ENCODE measurements at places on chromosomes 7 and 10.

DNA sequence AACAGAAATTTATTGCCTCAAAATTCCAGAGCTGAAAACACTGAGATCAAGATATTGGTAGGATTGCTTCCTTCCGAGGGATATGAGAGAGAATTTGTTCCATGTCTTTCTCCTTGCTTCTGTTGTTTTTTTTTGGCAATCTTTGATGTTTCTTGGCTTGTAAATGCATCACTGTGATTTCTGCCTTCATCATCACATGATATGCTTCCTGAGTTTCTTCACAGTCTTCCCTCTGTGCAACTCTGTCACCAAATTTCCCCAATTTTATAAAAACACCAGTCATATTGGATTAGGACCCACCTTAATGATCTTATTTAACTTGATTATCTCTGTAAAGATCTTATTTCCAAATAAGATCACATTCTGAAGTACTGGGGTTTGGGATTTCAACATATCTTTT, 14.7 kb downstream of the TMEM236 start:
- no peak for DNase-seq

DNA sequence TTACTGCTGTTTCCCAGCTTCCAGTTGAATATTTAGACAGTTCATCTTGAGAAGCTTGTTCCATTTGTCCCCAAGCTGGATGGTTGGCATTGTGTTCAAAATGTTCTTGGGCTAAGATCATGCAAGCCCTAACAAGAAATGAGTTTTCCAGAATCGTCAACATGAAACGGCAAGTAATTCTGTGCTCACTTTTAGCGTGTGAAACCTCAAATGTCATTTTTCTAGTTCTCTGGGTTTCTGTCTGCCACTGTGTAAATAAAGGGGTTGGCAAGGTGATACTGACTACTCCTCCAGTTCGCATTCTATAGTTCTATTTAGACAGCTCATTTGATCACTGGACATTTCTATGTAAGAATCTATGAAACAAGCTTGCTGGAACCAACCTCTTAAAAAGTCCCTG, 194.0 kb downstream of the AHR start:
- no peak for DNase-seq

GRCh38 chr7:88347517-88347916, 40.8 kb upstream of the STEAP4 start:
- DNase-seq: no peak

DNA sequence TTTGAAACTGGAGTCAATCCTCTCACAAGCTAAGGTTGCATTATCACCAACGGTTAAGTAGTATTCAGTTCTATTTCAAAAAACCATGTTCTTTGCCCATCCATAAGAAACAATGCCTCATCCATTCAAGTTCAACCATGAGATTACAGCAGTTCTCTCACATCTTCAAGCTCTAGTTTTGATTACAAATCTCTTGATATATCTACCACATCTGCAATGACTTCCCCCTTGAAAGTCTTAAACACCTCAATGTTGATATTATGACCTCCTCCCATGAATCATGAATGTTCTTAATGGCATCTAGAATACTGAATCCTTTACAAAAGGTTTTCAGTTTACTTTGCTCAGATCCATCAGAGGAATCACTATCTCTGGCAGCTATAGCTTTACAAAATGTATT, 81.8 kb downstream of the JMJD1C start:
- no peak for DNase-seq

DNA sequence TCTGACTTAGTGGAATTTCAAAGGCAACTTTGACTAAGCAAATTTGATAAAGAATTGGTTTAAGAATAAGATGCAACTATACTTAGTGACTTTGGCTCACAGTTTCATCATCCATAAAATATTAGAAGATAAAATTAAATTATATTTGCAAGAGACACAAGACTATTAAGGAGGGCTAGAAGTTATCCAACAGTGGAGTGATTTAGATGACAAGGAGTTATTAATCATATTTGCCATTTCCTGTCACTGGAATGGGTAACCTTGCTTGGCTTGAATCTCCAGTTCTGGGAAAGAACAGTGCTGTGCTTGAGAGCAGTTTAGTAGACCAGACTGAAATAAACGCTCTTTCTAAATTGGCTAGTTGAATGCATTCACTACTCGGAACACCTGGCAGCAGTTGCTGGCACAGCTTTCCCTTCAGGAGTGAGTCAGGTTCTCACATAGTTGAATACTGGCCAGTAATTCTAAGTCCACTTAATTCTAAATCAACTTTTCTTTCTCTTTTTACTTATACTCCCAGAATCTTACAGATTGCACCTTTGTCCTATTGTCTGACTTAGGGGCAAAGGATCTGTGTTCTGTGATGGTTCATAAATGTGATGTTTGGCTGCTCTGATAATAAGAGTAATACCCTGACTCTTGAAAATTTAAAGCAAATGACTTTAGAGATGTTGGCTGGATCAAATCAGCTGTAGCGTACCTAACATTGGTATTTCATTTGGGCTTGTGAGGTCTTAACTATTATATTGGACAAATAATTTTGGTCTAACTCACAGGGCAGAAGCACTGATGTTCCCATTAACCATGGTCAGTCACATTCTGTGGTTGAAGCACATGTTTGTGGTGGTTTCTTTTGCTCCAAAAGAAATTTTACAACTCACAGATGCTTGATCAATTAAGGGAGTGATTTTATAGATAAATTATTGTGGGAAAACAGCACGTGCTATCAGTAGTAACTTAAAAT, 16.6 kb downstream of the STMP1 start:
- DNase-seq: no peak

- DNase-seq: no peak
These were observed 75.1 kb upstream of the TBX20 start for GRCh38 chr7:35329026-35329425.

DNA sequence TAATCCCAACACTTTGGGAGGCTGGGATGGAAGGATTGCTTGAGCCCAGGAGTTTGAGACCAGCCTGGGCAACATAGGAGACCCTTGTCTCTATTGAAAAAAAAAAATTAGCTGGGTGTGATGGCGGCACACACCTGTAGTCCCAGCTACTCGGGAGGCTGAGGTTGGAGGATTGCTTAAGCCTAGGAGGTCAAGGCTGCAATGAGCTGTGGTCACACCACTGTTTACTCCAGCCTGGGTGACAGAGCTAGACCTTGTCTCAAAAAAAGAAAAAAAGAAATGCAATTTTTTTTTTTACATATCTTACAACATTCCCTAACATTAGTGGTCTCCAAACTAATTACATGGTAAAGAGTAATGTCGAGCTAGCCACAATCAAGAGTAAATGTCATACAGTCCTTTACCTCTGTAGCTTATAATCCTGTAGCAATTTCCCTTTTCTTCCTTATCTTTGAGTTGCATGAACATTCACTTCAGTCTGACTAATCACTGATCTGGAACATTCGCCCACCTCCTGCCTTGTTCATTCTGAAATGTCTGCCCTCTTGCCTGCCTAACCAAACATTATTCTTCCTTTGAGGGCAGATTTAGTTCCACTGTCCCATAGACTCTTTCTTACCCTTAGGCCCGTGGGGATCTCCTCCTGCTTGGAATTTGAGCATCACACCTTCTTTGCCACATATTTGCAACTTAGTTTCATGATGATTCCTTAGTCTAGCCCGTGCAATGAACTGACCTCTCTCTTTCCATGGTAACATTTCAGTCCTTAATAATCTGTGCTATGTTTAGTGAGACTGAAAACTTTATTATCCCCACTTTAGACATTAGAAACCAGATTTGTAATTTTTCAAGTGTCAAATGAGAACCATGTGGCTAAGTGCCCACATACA, 4.8 kb upstream of the VCL start:
- DNase-seq: no peak

GRCh38 chr10:102624751-102625645, 19.3 kb upstream of the TRIM8 start:
- no peak for DNase-seq

- DNase-seq: no peak
These were observed 858.7 kb downstream of the CCSER2 start for GRCh38 chr10:85187047-85187446.

DNA sequence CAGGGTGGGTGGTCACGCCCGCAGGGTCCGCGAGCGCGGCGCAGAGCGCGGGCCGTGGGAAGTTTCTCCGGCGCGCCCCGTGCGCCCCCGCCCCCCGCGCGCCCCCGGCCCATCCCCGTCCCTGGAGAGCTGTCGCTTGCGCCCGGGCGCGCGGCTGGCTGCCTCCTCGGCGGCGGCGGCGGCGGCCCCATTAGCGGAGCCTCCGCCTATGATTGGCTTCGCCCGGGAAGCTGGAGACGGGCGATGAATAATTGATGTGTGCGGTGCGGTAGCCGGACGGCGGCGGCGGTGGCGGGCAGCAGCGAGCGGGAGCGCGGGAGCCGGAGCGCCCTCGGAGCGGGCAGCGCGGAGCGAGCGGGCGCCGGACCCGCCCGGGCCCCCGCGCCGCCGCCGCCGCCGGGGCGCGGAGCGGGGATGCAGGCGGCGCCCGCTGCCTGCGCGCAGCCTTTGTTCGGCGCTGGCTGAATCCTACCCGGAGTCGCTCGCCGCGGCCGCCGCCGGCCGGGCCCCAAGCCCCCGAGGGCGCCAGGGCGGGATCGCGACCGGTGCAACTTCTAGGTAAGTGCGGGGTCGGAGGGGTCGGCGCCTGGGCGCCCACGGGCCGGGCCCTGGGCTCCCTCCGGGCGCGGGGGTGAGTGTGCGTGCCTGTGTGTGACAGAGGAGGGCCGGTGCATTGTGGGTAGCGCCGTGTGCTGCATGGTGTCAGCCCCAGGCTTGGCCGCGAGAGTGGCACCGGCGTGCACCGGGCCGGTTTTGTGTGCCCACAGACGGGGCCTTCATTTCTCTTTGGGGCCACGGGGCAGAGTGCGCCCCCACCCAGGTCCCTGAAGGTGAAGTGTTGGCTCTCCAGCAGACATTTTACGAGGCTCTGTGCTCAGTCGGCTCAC, 103.8 kb upstream of the PPIF start:
- DNase-seq: peak; percentile 42

DNA sequence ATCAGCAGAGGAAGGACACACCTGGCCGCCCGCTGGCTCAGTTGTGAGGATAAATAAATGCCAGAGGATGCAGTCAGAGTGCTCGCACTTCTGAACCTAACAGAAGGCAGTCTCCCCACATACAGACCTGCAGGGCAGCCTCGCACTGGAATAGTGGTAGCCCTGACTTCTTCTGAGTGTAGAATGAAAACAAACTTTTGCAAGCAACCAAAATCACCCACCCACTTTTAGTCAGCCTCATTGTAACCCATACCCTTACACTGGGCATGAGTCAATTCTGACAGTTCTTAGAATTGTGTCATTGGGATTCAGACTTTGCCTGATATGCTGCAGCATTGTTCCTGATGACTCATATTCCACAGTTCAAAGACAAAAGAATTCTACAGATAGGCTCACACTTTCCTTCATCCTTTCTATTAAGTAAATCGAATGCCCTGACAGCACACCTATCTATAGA, 167.0 kb upstream of the CDK1 start:
- DNase-seq: no peak

- DNase-seq: no peak
These were observed 66.9 kb downstream of the NXPH1 start for GRCh38 chr7:8500286-8500685.

- no peak for DNase-seq
These were observed 191.9 kb downstream of the MDFIC start for GRCh38 chr7:115113776-115114175.

- no peak for DNase-seq
These were observed 10.8 kb downstream of the GIMAP6 start for GRCh38 chr7:150621376-150621775.

DNA sequence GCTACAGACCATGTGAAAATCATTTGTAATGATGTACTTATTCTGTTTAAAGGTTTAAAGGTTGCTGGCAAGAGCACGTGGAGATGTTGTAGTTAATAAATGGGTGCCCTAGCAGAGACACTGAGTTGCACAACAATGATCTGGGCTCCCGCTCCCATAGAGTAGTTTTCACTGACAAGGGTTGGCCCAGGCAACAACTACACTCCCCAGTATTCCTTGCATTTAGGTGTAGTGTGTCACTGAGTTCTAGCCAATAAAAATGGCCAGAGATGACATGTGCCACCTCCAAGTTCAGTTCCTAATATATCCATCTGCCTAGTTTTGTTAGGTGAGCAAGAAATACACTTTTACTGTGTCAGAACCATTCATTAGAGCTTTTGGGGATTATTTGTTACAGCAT, 392.1 kb upstream of the MTPN start:
- DNase-seq: no peak

- no peak for DNase-seq
These were observed 196.0 kb downstream of the TMEM26 start for GRCh38 chr10:61257136-61257535.

DNA sequence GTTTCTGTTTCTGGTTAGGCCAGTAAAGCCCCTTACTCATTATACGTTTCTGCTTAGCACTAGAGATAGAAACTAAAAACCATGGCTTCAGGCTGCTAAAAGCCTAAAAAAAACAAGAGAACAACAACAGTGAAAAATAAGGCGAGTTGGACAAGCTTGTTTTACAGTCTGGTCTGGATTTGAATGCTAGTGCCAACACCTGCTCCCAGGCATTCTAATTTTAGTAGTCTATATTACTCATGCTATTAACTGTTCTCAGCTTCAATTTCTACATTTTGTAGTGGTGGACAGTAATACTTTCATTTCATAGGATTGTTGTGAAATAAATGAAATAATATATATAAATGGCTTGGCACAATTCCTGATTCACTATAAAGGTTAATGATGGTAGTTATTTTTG, 108.5 kb downstream of the HBP1 start:
- no peak for DNase-seq

GRCh38 chr10:50310560-50311174, 59.4 kb upstream of the ASAH2 start:
- no peak for DNase-seq

DNA sequence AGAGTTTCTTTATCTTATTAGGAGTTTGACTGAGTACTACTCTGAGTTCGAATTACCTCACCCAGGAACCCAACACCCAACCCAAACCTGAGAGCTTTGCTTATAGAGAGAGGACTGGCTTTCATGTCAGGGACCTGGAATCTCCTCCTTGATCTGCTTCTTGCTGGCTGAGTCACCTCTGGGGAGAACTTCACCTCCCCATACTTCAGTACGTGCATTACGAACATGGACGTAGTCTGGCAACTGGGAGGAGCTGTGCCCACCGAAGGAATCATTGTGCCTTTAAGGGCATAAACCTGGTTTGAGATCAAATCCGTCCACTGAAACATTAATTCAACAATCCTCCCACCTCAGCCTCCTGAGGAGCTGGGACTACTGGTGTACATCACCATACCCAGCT, 12.2 kb upstream of the PSAP start:
- DNase-seq: no peak

DNA sequence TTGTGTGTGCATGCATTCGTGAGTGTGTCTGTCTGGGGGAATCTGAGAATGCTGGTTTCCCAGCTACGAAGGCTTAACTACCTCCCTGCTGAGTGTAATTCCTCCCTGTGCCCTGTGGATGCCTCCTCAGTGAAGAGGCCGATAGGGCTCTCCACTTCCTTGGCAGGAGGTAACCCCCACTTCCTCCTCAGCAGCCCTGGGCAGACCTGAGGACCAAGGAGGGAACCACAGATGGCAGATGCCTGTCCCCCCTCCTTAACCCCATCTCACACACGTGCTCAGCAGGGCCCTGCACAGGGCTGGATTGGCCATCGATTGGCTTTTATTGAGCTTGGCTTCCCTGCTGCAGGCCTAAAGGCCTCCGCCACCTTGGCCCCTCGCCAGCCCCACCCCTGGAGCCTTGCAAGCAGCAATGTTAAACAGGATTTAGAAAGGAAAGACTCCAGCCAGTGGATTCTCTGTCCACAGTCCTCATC, 45.6 kb upstream of the LRRC4 start:
- DNase-seq: no peak

- DNase-seq: no peak
These were observed 585.2 kb upstream of the CELF2 start for GRCh38 chr10:10432296-10433035.
